ENCODE measurements at places on chromosomes 16 and 17. TPM values are rescaled to one million over a fixed set of nuclear protein-coding genes. Genes with fewer than 3 reads are reported as not detected.

Gene TVP23A
- total RNA-seq = not detected

GRCh38 chr17:46832945-46833839, 14.7 kb upstream of the WNT3 start:
- DNase-seq = no peak

Gene NGFR
- total RNA-seq = not detected

Gene GNGT2
- 25.5 TPM for total RNA-seq

GRCh38 chr16:84312783-84313382, 18.2 kb downstream of the WFDC1 start:
- DNase-seq = no peak

DNA sequence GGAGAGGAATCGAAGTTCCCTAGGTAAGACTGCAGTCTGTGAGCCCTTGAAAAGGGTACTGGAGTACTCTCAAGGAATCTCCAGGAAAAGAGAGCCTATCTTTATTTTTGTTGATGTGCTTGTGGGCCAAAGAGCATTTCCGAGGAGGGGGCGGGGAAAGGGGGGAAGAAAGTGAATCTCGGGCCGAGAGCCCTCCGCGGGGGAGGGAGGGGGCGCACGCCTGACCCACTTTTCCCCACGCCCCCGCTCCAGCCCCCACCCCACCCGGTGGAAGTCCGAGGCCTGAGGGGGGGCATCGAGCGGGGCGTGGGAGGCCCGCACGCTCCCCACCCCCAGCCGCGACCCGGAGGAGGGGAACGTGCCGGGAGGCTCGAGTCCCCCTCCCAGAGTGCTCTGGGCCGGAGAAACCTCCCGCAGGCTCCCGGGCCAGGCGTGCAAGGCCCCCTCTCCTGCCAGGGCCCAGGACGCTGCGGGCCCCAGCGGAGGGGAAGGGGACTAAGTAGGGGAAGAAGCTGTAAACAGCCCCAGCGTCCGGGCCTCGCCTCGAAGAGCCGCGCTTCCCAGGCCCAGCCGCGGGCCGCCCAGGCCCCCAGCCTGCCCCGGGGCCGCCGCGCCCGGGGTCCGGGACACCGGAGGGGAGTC, 444 bp downstream of the HELZ start:
- DNase-seq = no peak

Gene KRT36
- total RNA-seq = not detected

Gene CCDC154
- 1.3 TPM for total RNA-seq

DNA sequence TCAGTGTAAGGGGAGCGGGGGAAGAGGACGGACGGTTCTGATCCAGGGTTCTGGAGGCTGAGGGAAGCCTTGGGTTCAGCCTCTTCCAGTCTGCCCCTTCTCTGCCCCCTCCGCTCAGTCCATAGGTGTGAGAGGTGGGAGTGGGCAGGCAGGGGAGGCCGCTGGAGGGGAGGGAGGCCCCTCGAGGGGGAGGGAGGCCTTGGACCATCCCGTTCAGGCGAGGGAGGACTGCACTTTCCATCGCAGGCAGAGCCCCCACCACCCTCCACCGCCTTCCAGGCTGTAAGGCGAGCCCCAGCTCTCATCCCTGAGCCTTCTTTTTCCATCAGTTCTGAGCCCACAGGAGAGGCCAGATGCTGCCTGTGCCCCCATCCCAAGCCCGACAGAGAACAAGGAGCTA, 4.2 kb upstream of the AXIN1 start:
- DNase-seq = no peak

Gene KRT32
- not detected for total RNA-seq

Gene FBXO39
- not detected for total RNA-seq

Gene AOC2
- 1.9 TPM for total RNA-seq

DNA sequence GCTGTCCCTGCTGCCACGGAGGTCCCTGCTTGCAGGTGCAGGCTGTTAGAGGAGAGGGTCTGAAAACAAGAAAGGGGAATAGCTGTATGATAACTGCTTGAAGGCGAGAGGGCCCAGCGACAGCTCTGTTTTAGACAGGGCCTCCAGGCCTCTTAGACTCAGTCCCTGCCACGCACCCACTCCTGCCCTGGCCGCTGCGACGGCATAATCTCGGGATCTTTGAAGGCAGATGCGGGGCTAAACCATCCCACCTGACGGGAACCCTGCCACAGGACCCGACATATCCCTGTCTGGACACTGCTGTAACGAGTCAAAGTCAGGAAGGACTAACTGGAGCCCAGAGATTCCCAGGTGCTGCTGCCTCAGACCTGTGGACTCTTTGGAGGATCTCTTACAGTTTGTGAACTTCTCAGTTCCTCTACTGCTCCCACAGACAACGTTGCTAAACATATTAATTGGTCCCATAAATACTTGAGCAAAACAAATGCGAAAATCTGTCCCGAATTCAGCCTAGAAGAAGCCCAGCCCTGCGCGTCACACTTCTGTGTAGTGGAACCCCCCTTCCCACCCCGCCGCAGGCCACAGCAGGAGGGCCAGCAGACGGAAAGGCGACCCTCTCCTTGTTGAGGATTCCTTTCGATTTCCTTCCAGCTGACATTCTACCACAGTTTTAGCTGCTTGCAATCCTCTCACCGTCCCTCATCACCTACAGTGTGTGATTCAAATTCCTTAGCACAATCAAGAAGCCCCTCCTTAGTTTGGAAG, 998 bp upstream of the TMEM11 start:
- DNase-seq = no peak

DNA sequence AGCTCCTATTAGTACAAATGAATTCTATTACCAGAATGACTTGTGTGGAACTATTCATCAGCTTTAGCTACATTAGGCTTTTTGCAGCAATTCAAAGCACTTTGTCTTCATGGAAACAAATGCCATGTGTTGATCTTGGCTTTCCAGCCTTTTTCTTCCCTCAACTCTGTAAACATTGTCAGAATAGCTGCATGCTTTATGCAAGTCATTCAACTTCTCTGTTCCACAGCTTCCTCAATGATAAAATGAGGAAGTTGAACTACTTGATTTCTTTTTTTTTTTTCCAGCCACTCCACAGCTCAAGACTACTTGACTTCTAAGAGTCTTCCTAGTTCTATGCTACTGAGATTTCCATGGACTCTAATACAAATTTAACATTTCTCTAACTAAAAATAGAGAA, 41.1 kb downstream of the KIAA0753 start:
- DNase-seq = no peak

Gene RPL13
- total RNA-seq = 2,845 TPM

- DNase-seq = no peak
Measured at GRCh38 chr16:58475091-58475619, 24.8 kb upstream of the NDRG4 start.

Gene HIC1
- 36.7 TPM for total RNA-seq

DNA sequence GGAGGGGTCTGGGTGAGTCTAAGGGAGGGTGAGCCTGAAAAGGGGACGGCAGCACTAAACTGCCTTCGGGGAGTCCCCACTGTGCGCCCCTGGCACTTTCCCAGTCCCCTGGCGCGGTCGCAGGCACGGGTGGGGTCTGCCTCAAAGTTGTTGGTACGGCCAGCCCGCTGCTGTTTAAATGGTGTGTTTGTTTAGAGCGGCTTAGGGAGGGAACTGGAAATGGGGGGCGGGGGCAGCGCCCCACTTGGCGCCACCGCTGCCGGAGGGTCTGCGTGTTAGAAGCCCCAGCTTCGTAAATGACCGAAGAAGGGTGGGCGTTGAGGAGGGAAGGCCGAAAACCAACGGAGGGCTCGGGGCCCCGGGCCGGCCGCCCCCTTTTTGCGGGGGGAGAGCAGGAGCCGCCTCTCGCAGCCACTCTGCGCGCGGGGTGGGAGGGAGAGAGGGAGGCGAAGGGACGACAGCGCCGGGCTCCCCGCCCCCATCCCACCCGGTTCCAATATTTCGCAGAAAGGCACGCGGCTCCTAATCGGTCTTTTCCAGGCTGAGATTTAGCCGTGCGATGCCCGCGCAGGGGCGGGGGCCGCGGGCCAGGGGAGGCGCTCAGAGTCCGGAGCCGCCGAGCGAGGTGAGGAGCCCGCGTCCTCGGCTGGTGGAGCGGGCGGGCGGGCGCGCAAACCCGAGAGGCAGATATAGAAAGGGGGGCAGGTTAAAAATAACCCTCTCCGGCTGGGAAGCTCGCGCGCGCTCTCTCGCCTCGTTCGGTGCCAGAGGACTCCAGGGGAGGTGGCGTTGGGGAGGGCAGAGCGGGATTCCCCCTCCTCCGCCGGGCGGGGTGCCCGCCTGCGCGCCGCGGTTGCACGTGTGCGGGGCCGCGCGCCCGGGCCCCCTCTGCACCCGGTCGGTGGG, 54.9 kb downstream of the SREBF1 start:
- DNase-seq = peak; percentile 44

DNA sequence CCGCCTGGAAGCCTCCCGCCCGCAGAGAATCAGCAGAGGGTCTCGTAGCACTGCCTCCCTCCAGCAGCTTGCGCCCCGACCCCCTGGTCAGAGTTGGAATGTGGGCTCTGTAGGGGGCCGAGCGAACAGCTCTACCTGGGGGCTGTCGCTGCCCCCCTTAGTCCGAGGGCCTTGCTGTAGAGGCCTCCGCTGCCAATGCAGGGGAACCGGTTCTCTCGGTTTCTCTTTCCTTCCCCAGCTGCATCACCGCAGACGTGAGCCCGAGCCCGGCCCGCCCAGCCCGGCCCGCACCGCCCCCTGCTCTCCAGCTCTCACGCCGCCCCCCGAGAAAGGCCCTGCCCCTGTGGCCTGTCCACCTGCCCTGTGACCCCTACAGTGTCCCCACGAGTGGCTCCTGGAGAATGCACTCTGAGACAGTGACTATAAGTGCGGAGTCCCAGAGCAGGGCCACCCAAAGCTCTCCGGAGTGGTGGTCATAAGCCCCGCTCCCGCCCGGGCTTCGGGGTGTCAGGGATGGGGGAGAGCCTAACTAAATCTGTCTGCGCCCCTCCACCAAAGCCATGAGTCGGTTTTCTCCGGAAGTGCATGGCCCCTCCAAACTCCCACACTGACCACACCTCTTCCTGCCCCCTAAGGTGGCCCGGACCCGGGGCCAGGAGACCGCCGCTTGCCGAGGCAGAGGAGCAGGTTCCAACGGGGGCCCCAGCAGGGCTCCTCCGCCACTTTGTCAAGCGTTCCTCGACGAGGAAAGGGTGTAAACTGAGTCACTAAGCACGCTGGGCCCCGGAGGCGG, 1.7 kb downstream of the ARHGAP27 start:
- DNase-seq = peak; percentile 67

Gene SKA2
- total RNA-seq = 68.9 TPM

Gene LPO
- not detected for total RNA-seq

Gene GSG1L
- not detected for total RNA-seq

DNA sequence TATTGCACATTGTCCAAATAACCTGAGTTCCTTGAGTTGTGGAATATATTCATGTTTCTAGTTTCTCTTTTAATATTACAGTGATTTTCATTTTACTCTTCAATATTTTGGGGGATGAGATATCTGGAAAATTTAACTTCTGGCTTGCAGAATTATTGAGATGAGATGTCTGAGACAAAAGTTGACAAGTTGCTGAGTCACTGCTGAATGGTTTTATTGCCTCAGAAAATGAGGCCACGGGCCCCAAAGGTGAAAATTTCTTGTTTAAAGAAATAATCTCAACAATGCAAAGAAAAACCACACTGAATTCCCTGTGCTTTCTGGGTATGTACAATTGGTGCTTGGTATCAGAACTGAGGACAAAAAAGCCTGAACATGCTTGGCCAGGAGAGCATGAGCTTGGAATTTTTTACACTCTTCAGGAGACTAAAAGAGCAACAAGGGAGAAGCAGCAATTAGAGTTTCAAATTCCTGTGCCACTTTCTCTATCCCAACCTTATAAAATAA, 129.2 kb upstream of the TOM1L1 start:
- no peak for DNase-seq

Gene PYY
- total RNA-seq = not detected

DNA sequence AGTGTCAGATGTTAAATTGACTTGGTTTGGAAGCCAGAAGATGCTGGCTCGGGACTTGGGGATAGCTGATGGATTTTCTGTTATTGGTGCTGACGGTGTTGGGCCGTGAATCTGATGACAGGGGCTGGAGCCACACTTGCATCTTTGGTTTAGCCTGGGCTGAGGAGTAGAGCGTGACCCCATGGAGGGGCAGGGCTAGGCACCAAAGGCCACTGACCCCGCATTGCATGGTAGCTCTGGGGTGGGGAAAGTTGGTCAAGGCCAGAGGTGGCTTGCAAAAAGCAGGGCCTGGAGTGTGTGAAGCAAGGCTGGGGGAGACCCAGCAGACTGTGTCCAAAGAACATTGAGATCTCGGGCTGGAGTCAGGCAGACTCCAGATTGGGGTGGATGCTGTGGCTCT, 25.3 kb downstream of the WSCD1 start:
- DNase-seq = no peak

GRCh38 chr16:48008011-48008525, 147.7 kb downstream of the ABCC12 start:
- DNase-seq = no peak

Gene CDK12
- 78.8 TPM for total RNA-seq

Gene LGALS9B
- not detected for total RNA-seq

- DNase-seq = no peak
Measured at GRCh38 chr16:80263848-80264694, 276.7 kb upstream of the DYNLRB2 start.

DNA sequence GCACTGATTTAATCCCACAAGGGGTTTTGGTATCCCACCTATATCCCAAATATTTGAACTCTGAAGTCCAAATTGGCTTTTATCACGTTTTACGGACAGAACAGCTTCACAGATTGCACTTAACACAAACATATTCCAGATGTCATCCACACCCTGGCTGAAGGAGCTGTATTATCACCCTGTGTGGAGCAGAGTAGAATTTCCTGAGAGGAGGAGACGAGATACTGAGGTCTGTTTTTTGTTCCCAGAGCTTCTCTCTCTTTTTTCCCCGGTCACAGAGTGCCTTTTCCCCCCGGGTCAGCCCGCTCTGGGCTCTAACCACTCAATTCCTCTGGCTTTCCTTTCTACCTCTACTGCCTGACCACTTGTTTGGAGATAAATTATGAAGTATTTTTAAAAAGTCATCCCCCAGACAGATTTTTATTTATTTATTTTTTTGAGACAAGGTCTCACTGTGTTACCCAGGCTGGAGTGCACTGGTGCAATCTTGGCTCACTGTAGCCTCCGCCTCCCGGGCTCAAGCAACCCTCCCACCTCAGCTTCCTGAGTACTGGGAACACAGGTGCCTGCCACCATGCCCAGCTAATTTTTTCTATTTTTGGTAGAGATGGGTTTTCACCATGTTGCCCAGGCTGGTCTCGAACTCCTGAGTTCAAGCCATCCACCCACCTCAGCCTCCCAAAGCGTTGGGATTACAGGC, 30.7 kb downstream of the DNAH2 start:
- no peak for DNase-seq

DNA sequence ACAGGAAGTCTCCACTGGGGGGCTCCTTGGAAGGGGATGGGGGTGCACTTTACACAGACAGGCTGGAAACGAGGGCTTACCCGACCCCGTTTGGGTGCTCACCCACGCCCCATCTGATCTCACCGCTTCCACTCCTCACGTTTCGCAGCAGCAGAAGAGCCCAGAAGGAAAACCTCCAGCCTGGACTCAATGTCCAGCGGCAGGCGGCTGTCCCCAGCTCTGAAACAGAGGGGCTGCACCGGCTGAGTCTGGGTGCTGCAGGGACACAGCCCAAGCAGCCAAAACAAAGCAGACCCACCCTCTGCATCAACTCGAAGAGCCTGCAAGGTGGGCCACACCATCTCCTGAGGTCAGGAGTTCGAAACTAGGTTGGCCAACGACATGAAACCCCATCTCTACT, 3.9 kb downstream of the MEAK7 start:
- no peak for DNase-seq

- DNase-seq = no peak
Measured at GRCh38 chr17:47665655-47666054, 15.9 kb downstream of the KPNB1 start.
